ENCODE measurements at places on chromosomes 7 and 10. TPM values are rescaled to one million over a fixed set of nuclear protein-coding genes. Genes with fewer than 3 reads are reported as not detected.

DNA sequence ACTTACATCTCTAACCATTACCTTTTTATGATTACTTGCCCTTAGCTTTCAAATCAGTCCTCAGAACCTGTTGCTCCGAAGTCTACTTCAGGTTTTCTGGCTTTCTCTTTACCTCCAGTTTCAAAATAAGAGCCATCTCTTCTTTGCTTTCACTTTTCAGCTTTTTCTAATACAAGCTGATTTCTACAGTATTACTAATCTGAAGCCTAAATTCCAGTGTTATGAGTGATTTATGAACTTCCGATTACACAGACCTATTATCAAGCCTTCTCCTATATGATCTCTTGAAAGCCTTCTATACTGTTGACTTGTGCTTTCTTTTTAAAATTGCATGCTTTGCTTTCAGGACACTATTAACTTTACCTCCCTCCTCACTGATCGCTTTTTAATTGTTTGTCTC, 1307.8 kb upstream of the CELF2 start:
- DNase-seq: no peak

DNA sequence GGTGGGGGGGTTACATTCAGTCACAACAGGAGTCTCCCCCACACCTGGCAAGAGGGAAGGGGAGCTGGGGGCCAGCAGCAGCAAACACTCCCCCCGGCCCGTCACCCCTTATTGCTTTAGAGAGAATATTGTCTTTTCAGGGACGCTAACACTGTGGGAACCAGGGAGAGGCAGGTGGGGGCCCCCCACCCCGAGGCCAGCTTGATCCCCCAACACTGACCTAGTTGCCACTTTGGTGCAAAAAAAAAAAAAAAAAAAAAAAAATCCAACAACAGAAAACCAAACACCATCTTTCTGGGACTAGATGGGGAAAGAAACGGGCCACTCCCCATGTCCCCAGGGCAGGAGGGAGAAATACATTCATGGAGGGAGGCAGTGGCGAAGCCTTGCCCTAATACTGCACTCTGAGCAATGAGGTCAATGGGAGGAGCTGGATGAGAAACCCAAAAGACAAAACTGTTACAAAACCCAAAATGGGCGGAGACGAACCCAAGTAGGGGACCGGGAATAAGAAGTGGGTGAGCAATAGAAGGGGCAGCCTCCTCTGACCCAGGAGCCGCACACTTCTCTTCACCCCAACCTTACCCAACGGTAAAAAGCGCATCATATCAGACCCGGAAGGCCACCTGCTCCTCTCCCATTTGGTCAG, 6.5 kb downstream of the GNB2 start:
- no peak for DNase-seq

The ACTR3C gene
- 2.0 TPM for polyA plus RNA-seq

DNA sequence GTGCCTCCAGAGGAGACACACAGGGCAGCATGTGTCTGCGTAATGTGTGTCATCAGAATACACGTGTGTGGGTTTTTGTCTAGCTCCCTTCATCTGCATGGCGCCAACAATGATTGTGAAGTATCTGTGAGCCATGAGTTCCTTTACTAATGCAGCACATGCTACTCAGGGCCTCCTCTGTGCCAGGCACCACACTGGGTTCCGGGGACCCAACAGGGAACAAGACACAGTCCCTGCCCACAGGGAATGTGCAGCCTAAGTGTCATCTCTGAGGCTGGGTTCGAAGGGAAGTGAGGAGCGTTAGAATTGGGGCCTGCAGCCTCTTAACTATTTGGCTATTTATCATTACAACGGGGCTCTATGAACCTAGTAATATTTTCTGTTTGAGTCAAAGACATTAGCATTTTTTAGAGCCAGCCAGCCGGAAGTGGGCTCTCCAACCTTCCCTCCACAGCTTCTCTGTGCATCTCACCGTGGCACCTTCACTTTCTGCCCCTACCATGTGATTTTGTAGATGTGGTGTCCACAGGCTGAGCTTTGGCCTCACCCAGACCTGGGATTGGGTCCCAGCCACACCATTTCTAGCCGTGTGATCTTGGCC, 43.9 kb upstream of the SRGN start:
- no peak for DNase-seq

DNA sequence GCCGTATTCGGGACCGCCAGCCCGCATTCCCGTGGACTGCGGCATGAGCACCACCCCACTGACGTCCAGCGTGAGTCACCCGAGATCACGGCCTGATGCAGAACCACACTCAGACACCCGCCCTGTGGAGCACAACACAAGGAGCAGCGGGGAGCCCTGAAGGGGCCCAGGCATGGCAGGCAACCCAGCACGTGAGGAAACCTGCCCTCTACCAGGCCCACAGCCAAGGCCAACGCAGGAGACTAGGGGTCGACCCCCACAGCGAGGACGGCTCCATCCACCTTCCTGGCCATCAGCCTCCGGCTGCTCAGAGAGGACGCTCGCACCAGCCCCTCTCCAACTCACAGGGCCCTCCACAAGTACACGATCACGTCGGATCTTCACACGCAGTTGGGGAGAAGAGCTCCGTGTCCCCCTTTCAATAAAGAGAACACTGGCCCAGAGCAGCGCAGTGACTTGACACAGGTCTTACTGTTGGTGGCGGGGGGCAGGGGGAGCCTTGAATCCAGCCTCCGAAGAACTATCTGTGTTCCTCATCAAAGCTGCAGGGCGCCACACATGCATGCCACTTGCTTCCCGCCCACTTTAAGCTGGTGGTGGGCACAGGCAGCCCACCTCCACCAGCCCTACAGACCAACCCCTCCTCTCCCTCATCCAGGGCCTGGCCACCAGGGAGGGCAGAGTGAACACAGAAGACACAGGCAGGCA, 22.0 kb downstream of the MAD1L1 start:
- DNase-seq: no peak

DNA sequence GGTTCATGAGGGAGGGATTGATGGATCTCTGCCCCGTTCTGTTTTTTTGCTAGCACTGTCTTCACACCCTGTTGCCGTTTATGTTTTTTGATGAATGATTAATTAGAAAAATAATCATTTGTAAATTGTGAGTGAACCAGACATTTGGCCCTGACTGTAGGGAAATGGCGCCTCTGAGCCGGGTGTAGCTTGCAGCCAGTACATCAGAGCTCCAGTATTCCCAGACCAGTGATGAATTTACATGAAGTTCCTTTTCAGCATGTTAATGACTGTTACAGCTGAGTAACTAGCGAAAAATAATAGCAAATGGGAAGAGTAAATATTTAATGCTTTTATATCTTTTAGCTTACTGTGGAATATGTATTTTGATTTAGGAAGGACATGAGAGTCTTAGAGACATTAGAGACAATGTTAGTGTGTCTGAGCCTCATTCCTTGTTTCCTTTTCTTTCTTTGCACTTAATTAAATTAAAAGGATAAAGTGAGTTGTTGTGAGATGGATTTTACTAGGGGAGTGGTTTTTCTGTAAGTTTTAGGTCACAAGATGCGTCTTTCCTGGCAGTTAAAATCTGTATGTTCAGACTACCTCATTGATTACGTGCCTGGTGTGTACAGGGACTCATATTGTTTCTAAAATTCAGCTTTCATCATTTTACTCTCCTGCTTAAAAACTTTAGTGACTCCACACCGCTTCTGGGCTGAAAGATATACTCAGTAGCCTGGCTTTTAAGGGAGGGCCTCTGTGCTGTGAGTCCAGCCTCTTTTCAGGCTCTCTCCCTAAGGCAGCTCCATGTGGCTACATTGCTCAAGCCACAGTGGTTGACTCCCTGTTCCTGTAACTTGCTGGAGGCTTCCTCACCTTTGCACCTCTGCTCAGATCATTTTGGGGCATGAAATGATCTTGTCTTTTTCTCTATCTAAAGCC, 86.4 kb downstream of the AUTS2 start:
- no peak for DNase-seq
